ENCODE measurements at places on chromosomes 4 and X.
A peak's percentile ranks its signal among the peaks of the same experiment; 100 is the strongest.

DNA sequence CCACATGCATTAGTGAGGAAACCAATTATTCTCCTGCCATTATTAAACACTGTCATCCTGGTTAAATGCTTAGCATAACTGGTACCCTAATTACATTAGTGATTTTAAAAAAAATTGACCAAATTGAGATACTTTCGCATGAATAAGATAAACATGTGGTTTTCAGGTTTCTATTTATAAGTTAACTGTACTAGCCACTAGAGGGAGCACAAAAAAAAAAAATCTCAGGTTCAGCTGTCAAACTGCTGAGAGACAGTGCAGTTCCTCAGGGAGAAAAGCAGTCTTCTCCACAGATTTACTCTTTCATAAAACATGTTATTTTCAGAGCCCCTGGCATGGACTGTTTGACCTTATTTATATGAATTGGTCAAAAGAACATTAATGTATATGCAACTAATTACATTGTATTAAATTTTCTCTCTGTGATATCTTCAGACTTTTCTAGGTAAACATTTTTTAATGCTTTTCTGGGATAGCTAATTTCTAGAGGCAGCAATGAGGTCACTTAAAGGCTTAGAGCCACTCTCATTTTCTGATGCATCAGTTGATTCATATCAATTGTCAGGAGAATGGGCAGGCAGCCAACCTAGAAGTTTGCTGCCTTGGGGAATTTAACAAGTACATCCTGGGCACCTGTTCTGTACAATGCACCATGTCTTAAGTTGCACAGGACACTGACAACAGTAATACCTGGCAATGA lies 167.5 kb downstream of the CDS1 start:
- peak; percentile 64 for DNase-seq

DNA sequence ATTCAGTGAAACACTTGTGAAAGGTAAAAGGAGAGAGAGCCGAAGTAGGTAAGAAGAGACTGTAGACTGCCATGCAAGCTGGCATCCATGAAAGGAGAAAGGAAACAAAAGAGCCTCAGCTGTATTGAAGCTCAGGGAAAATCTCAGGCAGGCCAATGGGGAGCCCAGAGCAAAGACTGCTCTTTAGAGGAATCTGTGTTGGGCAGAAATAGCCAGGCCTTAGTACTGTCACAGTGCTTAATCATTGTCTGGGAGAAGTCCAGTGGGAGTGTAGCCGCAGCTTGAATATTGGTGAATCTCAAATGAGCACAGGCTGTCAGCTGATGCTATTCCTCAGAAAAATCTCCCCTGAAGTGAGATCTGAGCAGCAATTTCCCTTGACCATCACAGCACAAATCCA lies 27.6 kb downstream of the CYLC1 start:
- DNase-seq: no peak

GRCh38 chr4:90979556-90979955 lies 852.4 kb downstream of the CCSER1 start:
- no peak for DNase-seq

- DNase-seq: peak; percentile 56
Observed at GRCh38 chr4:721261-722168, 15.9 kb downstream of the PCGF3 start.

GRCh38 chrX:68652326-68653170 lies 5.1 kb downstream of the STARD8 start:
- no peak for DNase-seq

DNA sequence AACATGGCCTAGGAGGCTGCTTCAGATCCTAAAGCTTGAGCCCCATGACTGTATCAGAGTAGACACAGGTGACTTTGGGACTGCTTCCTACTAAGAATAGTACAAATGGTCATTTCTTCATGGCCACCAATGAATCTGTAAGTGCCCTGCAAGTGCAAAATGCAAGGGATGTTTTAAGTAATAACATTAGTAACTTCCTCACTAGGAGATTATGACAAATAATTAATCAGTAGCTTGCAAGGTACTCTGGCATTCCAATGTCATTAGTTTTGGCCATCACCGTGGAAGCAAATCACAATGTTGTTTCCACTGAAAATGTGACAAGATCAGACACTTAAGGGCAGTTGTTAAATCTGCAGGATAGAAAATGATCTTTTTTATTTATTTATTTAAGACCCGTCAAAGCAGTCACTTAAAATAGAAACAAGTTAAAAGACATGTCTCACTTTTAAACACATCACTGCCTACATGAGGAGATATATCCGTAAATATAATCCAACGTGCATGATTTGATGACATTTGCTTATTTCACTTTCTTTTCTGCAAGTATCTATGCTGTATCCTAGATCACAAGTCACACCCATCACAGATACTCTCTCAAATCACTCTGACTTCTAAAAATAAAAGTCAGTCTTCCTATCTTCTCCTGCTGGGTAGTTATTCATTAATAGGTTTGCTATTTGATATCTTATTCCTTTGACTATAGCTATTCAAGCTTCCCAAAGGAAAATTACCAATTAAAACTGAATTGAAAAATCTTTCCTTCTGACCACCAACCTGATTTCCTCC lies 400.6 kb downstream of the IL15 start:
- no peak for DNase-seq

DNA sequence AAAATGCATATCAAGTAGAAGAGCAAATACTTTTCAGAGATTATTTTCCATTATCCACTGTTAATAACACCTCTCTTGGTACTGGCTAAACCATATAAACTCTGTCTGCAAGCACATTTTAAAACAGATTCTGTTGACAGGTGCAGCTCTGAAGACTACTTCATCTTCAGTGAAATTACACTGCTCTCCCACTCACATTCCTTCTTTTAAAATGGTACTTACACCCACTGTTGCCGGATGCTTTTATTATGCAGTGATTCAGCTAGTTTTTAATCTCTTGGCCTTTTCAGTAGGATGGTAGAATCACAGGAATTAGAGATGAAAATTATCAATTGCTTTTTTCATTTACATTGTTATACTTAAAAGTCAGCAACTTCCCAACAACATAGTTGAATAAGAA lies 381.6 kb downstream of the GASK1B start:
- DNase-seq: peak; percentile 57

- DNase-seq: no peak
Observed at GRCh38 chrX:581720-582298, 48.8 kb upstream of the SHOX start.

- DNase-seq: no peak
Observed at GRCh38 chr4:26191353-26191752, 129.5 kb upstream of the RBPJ start.

DNA sequence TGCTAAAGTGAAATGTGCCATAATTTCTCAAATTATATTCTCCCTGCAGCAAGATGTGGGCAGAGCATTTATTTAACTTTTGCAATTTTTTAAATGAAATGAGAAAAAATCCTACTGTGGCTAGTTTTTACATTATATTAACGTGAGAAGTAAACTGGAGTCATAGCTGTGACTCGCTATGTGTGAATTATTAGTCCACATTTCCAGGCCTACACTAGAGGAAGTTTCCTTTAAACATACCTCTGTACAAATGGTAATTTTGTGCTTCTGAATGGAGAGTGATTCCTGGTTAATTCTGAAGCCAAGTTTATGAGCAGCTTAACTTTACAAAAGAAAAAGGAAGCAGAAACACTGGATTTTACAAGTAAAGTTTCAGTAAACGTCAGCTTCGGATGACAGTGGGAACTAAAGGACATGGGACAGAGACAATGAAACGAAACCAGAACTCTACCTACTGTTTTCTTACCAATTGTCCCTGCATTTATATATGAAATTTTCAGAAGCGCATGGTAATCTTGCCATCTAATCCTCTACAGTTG lies 72.4 kb downstream of the FBXO8 start:
- DNase-seq: no peak

- DNase-seq: no peak
Observed at GRCh38 chr4:183996868-183997267, 91.8 kb downstream of the STOX2 start.

- no peak for DNase-seq
Observed at GRCh38 chr4:89303177-89303576, 4.4 kb downstream of the GPRIN3 start.

DNA sequence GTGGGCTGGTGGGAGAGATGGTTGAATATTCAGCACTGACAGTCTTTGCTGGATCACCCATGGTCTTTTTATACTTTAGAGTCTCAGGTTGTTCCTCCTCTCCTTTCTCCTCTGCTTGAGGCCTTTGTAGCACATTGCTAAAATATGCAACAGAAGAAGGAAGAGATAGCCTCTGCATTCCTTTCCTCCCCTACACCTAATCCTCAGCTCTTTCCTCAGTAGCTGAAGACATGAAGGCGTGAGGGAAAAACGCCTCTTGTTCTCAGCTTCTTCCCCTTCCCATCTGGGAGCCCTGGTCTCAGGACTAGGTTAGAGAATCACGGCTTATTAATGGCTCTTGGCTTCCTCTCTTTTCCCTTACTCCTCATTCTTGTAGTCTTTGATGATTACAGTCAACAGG lies 76.8 kb downstream of the RNF150 start:
- DNase-seq: no peak

DNA sequence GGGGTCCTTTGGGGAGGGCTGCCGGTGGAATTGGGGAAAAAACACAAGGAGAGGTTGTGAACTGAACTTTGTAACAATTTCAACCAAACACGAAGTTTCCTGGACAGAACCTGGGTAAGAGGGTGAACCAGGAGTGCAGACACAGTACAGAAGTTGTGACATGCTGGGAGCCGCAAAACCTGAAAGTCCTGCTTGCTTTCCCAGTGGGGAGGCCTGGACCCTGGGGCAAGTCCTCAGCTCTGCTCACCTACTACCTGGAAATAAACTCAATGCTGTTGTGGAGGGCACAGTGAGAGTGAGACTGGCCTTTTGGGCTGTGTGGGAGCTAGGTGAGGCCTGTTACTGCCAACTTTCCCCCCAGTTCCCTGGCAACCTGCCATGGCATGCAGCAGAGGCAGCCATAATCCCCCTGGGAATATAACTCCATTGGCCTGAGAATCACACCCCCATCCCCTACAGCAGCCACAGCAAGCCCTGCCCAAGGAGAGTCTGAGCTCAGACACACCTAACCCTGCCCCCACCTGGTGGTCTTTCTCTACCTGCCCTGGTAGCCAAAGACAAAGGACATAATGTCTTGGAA lies 162.8 kb downstream of the THOC2 start:
- no peak for DNase-seq

GRCh38 chr4:68658672-68659071 lies 11.8 kb downstream of the UGT2B15 start:
- DNase-seq: no peak

DNA sequence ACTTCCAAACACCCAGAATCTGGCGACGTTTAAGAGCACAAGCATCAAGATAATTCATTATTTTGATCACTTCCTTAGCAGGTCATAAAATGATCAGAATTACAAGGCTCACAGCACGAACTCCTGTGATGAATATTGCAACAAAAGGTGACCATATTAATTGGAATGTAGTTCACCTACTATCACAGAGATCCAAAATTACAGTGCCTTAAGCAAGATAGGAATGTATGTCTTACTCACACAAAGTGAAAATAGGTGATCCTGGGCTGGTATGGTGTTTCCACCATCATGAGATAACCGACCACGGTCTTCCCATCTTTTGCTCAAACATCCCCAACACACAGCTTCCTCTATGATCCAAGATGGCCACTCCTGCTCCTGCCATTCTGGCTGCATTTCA lies 131.2 kb downstream of the SCFD2 start:
- DNase-seq: no peak

- no peak for DNase-seq
Observed at GRCh38 chr4:48748949-48749596, 31.0 kb downstream of the FRYL start.

- no peak for DNase-seq
Observed at GRCh38 chrX:8067754-8068462, 103.2 kb downstream of the VCX2 start.

- no peak for DNase-seq
Observed at GRCh38 chrX:42955349-42955748, 177.4 kb upstream of the PPP1R2C start.

- DNase-seq: no peak
Observed at GRCh38 chr4:78735697-78736096, 40.5 kb upstream of the BMP2K start.

- DNase-seq: no peak
Observed at GRCh38 chr4:80182237-80182866, 15.0 kb upstream of the PRDM8 start.

- peak; percentile 28 for DNase-seq
Observed at GRCh38 chrX:30735839-30736238, 82.6 kb downstream of the GK start.

GRCh38 chrX:105150557-105150956 lies 69.9 kb downstream of the TEX13A start:
- no peak for DNase-seq

- DNase-seq: no peak
Observed at GRCh38 chr4:184544788-184545409, 70.5 kb upstream of the IRF2 start.

DNA sequence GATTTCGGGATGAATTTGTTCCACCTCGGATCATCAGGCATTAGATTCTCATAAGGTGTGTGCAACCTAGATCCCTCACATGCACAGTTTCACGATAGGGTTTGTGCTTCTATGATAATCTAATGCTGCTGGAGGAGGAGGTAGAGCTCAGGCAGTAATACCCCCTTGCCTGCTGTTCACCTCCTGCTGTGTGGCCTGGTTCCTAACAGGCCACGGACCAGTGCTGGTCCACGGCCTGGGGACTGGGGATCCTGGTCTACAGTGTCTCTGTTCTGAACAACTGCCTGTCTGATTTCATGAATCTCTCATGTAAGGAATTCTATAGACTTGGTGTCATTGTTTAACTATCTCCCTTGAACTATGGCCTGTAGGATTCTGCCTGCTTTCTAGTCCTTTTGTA lies 269.9 kb downstream of the SPRY1 start:
- no peak for DNase-seq

DNA sequence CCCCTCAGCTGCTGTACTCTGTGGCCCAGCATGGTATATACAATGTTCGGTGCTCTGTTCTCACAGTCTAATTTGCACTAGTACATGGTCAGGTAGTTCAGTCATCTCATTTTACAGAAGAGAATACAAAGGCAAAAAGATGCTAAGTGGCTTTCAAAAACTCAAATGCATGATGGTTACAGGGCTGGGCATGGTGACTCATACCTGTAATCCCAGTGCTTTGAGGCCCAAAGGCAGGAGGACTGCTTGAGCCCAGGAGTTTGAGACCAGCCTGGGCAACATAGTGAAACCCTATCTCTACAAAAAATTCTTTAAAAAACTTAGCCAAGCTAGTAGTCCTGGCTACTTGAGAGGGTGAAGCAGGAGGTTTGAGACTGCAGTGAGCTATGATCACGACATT lies 210.5 kb upstream of the KIT start:
- no peak for DNase-seq
